ENCODE measurements at places on chromosomes 13 and 19.

DNA sequence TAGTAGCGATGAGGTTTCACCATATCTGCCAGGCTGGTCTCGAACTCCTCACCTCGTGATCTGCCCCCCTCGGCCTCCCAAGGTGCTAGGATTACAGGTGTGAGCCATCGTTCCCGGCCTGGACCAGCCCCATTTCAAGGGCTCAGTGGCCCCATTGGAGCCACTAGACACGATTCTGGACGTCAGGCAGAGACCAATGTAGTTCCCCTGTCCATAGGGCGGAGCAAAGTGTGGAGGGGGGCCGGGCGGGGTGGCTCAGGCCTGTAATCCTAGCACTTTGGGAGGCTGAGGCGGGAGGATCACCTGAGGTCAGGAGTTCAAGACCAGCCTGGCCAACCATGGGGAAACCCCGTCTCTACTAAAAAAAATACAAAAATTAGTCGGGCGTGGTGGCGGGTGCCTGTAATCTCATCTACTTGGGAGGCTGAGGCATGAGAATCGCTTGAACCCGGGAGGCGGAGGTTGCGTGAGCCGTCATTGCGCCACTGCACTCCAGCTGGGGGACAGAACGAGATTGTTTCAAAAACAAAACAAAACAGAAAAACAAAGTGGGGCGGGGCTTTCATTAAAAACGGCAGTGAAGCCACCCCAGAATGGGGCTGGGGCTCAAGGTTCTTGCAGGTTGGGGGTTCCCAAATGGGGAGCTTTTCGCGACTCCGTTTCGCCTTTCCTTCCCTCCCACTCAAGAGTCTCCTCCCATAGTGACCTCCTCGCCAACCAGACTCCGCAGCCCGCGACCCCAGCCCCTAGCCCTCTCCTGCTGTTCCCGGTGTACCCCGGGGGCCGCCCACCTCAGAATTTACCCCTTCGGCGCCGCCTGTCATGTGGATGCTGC lies 758 bp upstream of the TECR start:
- DNase-seq: no peak

- DNase-seq: no peak
These were observed 11.9 kb upstream of the AXL start for GRCh38 chr19:41206926-41207750.

GRCh38 chr13:36875961-36876360 lies 44.1 kb downstream of the SMAD9 start:
- DNase-seq: no peak

GRCh38 chr19:49679771-49680413 lies 2.8 kb downstream of the PRMT1 start:
- no peak for DNase-seq

GRCh38 chr13:98706446-98707110 lies 45.9 kb downstream of the SLC15A1 start:
- DNase-seq: no peak

- no peak for DNase-seq
These were observed 53.9 kb downstream of the VAV1 start for GRCh38 chr19:6826281-6826920.

- DNase-seq: no peak
These were observed 154.0 kb upstream of the GPR12 start for GRCh38 chr13:26914624-26915023.

GRCh38 chr13:31605076-31605860 lies 134.1 kb upstream of the RXFP2 start:
- no peak for DNase-seq

- no peak for DNase-seq
These were observed 81.1 kb upstream of the FLT1 start for GRCh38 chr13:28576067-28576466.

DNA sequence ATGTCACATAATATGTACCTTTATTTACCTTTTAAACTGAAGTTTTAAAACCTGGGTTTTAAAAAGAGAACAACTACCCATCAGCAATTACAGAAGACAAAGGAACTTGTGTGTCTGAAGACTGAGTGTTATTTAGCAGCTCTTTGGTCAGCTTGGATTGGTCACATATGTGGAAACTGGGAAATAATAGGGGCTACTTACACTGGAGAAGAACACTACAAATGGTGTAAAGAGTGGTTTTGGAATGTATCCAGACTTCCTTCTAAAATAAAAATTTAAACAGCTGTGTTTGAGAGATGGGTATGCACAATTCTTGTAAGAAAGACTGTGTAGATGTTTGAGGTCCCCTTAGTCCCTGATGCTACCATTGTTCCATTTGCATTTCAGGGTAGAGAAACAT lies 13.3 kb downstream of the TNFRSF19 start:
- no peak for DNase-seq

- no peak for DNase-seq
These were observed 71.2 kb downstream of the GNG7 start for GRCh38 chr19:2631213-2631821.

- DNase-seq: no peak
These were observed 6.3 kb downstream of the PMIS2 start for GRCh38 chr19:35592226-35592625.

DNA sequence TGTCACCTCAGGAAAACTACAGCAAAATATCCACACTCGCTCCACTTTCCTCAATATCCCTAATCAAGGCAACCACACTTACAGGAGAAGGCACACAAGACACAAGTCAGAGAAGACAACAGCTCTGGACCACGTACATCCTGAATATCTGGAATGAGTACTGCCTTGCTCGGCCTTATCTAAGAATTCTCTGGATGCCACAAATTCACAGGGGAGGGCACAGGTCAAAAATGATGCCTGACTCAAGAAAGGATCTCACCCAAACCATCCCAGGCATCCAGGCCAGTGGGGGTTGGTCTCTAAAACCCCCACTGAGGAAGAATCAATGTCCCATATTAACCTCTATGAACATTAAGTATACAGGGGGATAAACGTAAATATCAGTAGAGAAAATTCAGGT lies 29.9 kb downstream of the ATP7B start:
- DNase-seq: no peak

- DNase-seq: no peak
These were observed 8.7 kb upstream of the ZNF444 start for GRCh38 chr19:56132316-56132822.

GRCh38 chr19:33496038-33496895 lies 25.3 kb downstream of the PEPD start:
- DNase-seq: no peak

Data from stimulated activated CD8-positive, alpha-beta memory T cell treated with anti-CD3 and anti-CD28 coated beads, Interleukin-4, amount 100 ng/mL, for 48 hours (primary cell).